Purkinje cell (primary cell): ENCODE measurements at places on chromosomes 7 and 10. TPM values are rescaled to one million over a fixed set of nuclear protein-coding genes. Genes with fewer than 3 reads are reported as not detected.

Gene CCDC3
- 1.6 and 4.1 TPM in 2 replicates for polyA plus RNA-seq

Gene ASAH2
- polyA plus RNA-seq, result 1.7 and 4.4 TPM in 2 replicates

Gene SMARCD3
- 9.6 and 10.6 TPM in 2 replicates for polyA plus RNA-seq

Gene LIPJ
- polyA plus RNA-seq, result not detected in 2 replicates

Gene PLEKHS1
- not detected in 2 replicates for polyA plus RNA-seq

Gene SOSTDC1
- polyA plus RNA-seq, result 61.0 and 90.2 TPM in 2 replicates

Gene MBL2
- not detected in 2 replicates for polyA plus RNA-seq

Gene PKD2L1
- polyA plus RNA-seq, result not detected in 2 replicates

Gene VAX1
- 0.51 TPM in 1 of 2 replicates, not detected in the other for polyA plus RNA-seq

Gene POMZP3
- polyA plus RNA-seq, result 4.7 and 5.1 TPM in 2 replicates

Gene SAMD8
- polyA plus RNA-seq, result 223 and 262 TPM in 2 replicates

Gene CLCN1
- not detected in 2 replicates for polyA plus RNA-seq

Gene LMOD2
- polyA plus RNA-seq, result not detected in 2 replicates
